ENCODE measurements at places on chromosomes 7 and 10.

DNA sequence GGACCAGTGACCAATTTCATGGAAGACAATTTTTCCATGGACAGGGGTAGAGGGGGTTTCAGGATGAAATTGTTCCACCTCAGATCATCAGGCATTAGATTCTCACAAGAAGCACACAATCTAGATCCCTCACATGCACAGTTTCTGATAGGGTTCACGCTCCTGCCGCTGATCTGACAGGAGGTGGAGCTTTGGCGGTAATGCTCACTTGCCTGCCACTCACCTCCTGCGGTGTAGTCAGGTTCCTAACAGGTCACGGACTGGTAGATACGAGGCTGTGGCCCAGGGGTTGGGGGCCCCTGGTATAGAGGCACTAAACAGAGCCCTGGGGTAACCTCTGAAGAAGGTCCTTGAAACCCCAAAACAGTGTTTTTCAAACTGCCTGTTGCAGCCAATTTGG, 6.5 kb downstream of the BRAF start:
- DNase-seq, result no peak

GRCh38 chr7:36487756-36488336, 98.2 kb downstream of the ANLN start:
- no peak for DNase-seq

DNA sequence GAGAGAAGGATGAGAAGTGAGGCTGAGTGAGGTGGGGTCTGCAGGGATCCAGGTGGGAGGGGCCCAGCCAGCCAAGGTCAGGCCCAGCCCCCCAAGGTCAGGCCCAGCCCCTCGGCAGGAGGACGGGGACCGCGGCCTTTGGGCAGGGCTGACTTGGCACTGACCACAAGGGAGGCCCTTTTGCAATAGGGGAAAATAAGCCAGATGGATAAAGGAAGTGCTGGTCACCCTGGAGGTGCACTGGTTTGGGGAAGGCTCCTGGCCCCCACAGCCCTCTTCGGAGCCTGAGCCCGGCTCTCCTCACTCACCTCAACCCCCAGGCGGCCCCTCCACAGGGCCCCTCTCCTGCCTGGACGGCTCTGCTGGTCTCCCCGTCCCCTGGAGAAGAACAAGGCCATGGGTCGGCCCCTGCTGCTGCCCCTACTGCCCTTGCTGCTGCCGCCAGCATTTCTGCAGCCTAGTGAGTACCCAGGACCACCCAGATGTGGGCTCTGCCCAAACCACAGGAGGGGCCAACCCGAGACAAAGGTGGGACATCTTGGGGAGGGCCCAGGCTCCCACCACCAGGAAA, at the start of gene PILRA:
Gene PILRA, plus strand, starts transcription at position 227 of the 571 bp plus-strand sequence. Its CDS starts 170 bp downstream, at position 397.
- no peak for DNase-seq

DNA sequence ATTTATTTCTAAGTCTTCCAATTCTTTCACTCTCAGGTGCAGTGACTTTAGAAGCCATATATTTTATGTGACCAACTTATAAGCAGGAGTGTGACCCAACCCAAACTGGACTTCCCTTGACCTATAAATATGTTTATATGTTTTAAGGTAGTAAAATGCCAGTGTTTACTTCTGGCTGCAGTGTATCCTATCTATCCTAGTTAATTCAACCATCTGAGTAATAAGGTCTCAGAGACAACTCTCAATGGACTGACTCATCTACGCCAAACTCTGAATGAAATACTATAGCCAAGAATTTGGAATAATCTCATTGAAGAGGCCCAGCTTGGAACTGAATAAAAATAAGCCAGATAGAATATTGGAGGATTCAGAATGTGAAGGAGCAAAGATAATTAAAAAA, 544.5 kb upstream of the SORCS1 start:
- no peak for DNase-seq

DNA sequence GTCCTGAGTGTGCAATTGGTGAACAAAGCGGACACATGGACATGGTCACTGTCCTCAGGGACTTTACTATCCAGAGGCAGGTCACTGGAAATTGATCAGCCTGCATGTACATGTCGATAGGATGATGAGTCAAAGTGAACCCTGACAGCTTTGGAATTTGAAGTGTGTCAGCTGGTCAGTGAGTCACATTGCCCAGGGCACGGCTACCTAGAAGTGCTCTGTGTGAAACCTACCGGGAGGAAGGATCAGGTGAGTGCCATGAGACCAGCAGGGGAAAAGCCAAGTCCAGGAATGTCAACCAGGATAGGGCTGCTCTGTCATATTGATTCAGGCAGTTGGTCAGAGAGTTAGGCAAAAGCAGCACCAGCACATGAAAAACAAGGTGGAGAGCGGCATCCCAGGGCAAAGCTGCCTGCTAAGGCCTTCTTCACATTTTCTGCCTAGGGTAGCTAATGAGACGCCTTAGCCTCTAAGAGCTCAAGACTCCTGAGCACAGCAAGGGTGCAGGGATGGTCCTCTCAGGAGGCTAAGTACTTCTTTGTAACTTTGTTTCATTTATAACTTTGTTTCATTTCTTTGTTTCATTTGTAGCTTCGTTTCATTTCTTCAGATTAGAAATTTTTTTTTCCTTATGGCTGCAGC, 19.4 kb upstream of the PDCD4 start:
- no peak for DNase-seq

DNA sequence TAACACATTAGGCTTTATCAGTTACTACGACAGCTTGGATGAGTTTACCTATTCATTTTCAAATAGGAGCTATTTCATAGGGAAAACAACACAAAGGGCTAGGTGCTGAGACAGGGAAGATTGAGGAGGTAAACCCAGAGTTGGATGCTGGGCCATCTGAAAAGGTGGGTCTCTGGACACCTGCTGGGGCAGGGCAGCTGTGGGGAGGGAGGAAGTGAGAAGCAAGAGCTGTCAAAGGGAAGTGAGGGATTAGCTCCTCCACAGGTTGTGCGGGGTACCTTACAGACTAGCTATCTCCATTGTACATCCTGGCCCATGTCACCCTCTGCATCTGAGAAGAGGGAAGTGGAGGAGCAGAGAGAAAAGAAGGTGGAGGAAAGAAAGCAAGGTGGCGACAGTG, 48.9 kb downstream of the BLNK start:
- no peak for DNase-seq

DNA sequence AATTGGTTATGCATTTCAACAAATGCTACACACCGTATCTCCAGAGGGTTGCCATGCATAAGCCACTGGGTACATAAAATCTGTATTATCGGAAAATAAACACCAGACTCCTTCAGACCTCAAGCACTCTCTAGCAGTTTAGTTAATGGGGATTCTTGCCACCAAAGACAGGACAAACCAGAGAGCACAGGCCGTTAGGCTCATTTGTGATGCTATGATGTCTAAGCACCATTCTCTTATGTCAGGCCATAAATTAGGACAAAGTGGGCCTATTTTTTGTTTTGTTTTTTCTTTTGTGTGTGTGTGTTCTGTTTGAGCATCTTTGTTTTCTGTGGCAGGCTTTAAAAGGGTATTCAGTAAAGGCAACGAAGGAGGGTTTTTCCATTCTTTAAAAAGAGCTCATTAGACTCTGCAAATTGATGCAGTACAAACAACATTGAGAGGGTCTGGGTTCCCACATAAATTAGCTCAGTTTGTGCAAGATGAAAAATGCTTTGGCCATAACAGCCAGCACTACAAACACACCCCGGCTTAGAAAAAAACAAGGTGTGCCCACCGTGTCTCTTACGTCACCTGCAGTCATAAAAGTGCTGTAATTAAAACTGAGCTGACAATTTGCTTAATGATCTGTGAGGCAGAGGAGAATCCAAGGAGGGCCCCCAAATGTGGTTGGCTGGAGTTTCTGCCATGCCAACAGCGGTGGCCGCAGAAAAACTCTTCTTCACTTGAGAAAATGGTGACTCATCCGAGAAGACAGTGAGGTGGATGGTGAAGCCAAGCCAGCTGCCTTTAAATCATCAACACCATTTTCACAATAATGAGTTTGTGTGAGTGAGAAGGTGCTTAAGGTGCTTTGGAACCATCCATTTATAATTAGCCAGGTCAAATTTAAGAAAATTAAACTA, 297.9 kb downstream of the GATA3 start:
- no peak for DNase-seq

GRCh38 chr10:29102233-29102632, 186.6 kb upstream of the LYZL1 start:
- DNase-seq, result no peak

GRCh38 chr7:155861480-155861868, 49.2 kb upstream of the SHH start:
- DNase-seq, result no peak

DNA sequence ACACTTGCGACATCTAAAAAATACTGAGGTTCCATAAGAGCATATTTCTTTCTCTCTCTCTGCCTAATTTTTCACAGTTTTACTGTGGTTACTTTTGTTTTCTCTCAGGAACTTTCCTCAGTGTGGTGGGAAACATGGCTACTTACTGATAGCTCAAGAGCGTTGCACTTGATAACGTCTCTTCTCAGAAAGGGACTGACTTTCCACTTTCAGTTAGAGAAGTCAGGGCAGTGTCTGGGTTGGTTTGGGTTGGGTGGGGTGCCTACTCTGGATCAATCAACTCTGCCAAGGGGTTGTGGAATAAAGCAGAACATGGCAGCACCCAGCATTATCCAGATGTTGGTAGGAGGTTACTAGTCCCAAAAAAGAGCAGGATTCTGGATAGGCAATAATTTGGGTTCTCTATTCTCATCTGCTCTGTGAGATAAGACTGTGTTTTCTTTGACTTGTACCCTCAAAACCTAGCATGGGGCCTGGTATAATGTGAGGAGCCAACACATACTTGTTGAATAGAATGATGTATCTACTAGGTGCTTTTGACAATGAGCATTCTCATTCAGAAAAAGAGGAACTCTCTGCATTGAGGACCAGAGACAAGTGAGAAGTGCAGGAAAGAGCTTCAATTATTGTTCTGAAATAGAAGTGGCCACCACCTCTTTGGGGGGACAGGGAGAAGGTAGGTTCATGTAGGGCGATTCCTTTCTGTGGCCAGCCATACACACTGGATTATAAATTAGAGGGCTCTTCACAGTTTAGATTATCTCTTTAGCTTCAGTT, 315.7 kb downstream of the REEP3 start:
- no peak for DNase-seq

DNA sequence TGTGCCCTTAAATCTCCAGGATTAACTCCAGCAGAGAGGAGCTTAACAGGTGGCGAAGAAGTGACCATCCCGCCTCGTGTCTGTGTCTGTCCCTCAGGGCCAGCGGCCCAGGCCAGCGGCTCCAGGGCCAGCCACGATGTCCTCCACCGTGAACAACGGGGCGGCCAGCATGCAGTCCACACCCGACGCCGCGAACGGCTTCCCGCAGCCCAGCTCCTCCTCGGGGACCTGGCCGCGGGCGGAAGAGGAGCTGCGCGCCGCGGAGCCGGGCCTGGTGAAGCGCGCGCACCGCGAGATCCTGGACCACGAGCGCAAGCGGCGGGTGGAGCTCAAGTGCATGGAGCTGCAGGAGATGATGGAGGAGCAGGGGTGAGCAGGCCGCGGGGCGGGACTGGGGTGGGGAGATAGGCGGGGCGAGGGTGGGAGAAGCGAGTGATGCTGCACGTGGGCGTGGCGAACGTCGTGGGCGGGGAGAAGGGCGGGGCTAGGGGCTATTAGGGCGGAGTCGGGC, 33.3 kb downstream of the SRRM3 start:
- DNase-seq, result no peak

- DNase-seq, result no peak
Measured at GRCh38 chr10:75971402-75972211, 540.2 kb downstream of the LRMDA start.

- DNase-seq, result no peak
Measured at GRCh38 chr7:131652934-131653333, 96.5 kb upstream of the PODXL start.

DNA sequence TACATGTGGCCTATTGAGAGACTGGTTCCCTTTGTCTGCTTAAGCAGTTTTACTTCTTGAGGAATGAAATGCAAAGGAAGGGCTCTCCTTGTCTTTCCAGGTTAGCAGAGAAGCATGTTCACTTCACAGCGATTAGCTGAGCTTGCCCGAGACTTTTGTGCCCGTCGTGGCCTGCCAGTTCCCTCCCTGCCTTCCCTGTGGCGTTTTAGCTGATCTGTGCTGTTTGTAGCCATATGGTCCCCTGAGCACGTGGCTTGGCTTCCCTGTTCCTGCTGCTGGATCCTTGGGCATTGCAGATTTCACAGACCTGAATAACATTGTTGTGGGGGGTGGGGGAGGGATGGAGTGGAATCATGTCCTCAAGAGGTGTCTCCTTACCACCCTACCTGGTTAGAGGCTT, 61.8 kb downstream of the SND1 start:
- DNase-seq, result no peak

GRCh38 chr7:77403957-77404356, 12.2 kb downstream of the GSAP start:
- DNase-seq, result no peak

DNA sequence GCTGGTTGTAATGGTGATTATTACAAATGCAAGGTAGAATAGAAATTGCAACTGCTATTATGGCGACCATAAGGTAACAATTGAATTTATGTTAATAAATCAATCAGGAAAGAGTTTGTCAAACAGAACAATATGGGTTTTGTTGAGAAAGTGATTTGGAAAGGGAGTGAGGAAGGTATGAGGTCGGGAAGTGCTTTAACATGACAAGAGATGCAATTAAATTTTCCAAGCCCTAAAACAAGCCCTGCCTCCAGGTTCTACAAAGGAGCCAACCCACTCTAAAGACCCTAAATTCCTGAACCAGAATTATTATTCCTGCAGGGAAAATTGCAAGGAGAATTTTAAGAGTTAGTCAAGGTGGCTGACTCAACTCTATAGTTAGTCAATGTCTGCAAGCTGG, 363.7 kb downstream of the BMPER start:
- DNase-seq, result no peak

GRCh38 chr10:73917566-73918305, 6.8 kb downstream of the PLAU start:
- DNase-seq, result no peak

- DNase-seq, result no peak
Measured at GRCh38 chr10:7310076-7310475, 100.8 kb downstream of the SFMBT2 start.

GRCh38 chr10:103416436-103417147, 20.2 kb downstream of the PDCD11 start:
- no peak for DNase-seq

GRCh38 chr10:48251525-48252353, 22.8 kb downstream of the FRMPD2 start:
- DNase-seq, result no peak

GRCh38 chr7:46610746-46611145, 689.7 kb upstream of the IGFBP3 start:
- no peak for DNase-seq

- no peak for DNase-seq
Measured at GRCh38 chr7:88545663-88546062, 213.8 kb upstream of the ZNF804B start.
